NCI-H460 (cell line): ENCODE measurements at places on chromosomes 11 and 22. TPM values are rescaled to one million over a fixed set of nuclear protein-coding genes. Genes with fewer than 3 reads are reported as not detected.

DNA sequence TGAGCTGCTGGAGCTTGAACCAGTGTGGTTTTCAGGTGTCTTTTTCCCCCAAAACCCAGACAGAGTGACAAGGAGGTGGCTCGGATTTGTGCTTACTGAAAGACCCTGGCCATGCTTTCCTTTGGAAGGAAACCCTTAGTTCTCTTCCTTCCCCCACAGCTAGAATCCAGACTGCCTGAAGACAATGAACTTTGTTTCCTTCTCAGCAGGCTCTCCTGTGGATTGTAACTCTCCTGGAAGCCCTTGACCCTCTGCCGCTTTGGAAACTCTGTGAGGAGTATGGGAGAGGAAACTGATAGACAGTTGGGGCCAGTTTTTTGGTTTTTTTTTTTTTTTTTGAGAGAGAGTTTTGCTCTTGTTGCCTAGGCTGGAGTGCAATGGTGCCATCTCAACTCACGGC lies 62.1 kb upstream of the SESN3 start:
- no peak for DNase-seq

DNA sequence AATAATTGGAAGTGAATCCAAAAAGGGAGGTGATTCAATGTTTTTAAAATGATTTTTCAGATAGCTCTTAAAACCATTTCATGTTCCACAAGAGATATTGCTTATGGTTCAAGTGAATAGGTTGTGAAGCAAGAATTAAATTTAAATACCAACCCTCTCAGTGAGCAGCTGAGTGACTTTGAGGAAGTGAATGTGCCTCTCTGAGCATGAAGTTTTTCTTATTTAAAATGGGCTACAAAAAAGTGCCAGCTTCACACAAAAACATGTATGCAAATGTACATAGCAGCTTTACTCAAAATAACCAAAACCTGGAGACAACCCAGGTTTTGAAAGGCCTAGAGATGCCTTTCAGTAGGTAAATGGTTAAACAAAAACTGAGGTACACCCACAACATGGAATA lies 35.5 kb upstream of the GAB4 start:
- DNase-seq, result no peak

PANX3 gene
- not detected in 2 replicates for total RNA-seq

- no peak for DNase-seq
Measured at GRCh38 chr11:68214173-68215086, 1.3 kb upstream of the KMT5B start.

DNA sequence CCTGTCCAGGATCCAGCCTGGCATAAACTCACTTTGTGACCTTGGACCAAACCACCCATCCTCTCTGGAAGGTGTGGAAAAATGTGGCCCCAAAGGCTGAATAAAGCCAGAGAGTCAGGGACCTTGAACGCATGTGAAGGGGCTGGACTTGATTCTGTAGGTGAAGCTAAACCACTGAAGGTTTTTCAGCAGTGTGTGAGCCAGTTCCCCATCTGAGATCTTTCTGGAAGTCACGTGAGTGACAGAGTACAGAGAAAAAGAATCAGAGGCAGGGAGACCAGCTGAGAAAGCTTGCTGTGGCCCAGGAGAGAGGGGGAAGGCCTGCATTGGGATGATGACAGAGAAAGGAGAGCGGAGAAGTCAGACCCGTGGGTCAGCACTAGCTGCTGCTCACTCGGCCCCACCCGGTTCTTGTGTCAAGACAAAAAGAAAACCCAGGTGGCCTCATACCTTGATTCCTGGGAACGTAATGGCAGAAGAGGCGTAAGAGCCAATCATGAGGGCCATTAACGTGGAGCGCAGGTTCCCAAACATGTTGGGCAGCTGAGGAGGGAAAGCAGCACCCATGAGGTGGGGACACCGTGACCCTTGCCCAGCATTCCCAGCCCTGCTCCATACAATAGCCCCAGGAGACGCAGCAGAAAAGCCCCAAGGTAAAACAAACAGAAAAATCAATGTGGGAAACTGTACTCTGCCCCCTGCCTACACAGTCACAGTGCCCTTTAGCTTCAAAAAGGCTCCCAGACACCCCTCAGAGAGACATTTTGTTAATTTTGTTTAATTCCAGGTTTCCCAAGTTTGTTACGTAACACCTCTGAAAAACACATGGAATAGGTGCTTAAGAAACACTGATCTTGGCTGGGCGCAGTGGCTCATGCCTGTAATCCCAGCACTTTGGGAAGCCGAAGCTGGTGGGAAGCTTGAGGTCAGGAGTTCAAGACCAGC lies 17.9 kb downstream of the SLC43A1 start:
- no peak for DNase-seq

- DNase-seq, result no peak
Measured at GRCh38 chr11:105991888-105992287, 30.2 kb downstream of the MSANTD4 start.

DNA sequence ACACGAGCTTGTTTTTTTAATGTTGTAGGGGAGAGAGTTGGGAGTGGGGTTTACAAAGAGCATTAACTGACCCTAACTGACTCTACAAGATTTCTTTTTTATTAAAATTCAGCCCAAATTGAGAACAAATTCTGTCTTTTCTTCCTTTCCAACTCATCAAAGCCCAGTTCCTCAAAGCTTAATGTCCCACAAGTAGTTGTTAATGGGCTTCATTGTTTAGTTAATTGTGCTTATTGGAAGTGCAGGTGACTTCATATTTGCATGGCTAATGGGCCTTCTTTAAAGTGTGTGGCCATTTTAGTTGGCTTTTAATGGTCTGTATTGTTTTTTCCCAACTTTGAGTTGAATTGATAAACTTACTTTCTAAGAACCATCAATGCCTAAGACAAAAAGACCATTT lies 39.8 kb downstream of the MPPED2 start:
- DNase-seq, result no peak

DNA sequence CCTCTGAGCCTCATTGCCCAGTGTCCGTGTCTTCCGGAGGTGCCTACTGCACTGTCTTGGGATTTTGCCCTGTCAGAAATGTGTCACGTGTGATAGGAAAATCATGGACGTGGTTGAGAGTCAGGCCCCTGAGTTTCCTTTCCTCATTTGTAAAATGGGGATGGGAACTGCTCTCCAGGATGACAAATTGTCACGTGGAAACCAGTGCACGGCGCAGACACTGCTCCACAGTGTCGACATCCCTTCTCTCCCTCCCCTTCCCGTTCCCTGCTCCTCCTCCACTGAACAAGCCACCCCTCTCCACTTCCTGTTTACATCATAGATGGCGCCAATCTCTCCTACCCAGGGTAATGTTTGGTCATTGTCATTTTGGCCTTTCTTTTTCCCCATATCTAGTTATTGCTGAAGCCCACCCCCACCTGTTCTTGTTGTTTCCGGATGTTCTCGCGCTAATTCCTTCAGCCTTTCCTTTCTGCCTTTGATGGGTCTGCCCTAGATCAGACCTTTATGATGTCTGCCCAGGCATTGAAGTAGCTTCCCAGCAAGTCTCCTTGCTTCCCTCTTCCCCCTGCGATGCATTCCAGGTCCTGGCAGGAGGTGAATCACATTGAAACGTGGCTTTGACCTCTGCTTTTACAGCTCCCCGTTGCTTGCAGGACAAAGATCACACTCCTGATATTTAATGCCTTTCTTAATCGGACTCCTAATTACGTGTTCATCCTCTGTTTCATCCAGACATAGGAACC lies 91.8 kb downstream of the TBC1D22A start:
- no peak for DNase-seq

DNA sequence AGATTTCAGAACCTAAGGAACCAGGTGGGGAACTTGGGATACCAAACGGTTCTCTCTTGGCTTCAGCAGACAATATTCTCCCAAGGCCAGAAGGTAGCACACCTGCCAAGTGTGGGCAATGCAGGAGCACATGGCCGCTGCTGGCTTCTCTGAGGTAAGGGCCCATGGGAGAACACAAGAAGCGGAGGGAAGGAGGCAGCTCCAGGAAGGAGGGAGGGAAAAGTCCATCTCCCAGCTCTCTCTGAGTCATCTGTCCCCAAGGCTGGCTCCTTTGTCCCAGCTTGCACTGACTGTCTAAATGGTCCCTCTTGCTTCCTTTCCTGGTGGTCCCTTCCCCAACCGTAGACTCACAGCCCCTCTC lies 557.9 kb upstream of the CADM1 start:
- no peak for DNase-seq

C11orf86 gene
- not detected in 2 replicates for total RNA-seq

BARX2 gene
- total RNA-seq, result not detected in 2 replicates

MMP8 gene
- not detected in 2 replicates for total RNA-seq

DNA sequence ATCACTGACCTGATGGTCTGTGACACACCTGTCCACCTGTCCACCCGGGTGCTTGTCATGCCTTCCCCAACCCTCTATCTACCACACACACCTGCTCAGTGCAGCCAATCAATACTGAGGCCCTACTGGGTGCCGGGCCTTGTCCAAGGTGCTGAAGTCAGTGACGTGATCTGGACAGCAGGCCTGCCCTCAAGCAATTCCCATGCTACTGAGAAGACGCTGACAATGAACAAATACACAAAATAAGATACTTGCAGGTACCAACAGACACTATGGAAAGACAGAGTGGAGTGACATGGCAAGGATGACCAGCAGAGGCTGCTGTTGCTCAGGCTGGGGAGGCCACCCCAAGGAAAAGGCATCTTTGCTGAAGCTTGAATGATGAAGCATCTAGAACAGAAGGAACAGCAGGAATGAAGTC lies 21.2 kb downstream of the PLAAT3 start:
- peak; percentile 11 for DNase-seq

DNA sequence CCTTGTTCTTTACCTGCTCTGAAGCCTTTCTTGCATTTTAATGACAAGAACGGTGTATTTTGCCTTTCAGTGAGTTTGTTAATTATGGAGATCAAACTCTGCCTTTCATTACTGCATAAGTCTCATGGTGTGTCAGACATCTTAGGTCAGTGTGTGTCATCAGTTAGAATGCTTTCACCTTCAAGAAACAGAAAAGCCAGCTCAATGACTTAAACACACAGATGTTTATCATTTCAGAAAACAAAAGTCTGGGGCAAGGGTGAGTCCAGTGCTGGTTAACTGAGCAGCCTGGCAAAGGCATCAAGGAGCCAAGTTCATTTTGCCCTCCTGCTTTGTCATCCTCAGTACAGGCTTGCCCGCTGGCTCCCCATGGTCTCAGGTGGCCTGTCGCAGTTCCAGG lies 54.5 kb downstream of the PACS1 start:
- no peak for DNase-seq

UCP3 gene
- total RNA-seq, result 0.07 TPM in 1 of 2 replicates, not detected in the other

DNA sequence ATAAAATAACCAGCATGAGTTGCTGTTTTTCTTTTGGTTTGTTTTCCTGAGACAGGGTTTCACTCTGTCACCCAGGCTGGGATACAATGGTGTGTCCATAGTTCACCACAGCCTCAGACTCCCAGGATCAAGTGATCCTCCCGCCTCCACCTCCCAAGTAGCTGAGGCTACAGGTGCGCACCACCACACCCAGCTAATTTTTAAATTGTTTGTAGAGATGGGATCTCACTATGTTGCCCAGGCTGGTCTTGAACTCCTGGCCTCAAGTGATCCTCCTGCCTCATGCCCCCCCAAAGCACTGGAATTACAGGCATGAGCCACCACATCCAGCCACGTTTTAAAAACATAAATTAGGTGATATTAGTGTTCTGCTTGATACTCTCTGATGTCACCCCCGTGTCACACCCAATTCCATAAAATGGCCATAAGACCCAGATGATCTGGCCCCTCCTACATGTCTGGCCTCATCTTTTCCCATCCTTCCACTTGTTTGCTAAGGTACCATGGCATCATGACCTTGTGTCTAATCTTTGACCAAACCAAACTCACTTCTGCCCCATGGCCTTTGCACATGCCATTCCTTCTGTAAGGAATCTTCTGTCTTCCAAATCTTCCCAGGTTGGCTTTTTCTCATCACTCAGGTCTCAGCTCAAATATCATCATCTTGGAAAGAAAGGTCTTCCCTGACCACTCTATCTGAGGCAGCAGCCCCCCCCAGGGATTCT lies 6.3 kb downstream of the SIK3 start:
- no peak for DNase-seq

C1QTNF6 gene
- total RNA-seq, result 2.7 and 2.9 TPM in 2 replicates

STK33 gene
- 1.6 and 3.1 TPM in 2 replicates for total RNA-seq

DNA sequence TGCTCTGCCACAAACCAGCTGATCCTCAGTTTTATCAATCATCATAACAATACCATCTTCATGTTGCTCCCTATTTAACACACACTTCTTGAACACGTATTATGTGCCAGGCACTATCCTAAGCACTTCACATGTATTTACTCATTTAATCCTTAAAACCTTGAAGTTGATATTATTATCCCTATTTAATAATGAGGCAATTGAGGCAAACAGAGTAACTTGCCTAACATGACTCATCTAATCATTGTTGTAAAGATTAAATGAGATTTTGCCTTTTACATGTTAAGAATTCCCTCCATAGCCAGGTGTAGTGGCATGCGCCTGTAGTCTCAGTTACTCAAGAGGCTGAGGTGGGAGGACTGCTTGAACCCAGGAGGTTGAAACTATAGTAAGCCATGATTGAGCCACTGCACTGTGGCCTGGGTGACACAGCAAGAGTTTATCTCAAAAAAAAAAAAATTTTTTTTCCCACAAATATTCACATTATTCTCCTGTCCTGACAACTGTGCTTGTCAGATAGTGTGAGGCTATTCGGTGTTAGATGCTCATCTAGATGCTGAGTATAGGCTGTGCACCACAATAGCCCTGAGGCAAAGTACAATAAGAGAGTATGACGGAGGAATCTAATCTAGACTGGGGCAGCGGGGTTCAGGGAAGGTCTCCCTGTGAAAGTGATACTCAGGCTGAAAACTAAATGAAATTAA lies 13.4 kb downstream of the CKAP5 start:
- DNase-seq, result no peak

DNA sequence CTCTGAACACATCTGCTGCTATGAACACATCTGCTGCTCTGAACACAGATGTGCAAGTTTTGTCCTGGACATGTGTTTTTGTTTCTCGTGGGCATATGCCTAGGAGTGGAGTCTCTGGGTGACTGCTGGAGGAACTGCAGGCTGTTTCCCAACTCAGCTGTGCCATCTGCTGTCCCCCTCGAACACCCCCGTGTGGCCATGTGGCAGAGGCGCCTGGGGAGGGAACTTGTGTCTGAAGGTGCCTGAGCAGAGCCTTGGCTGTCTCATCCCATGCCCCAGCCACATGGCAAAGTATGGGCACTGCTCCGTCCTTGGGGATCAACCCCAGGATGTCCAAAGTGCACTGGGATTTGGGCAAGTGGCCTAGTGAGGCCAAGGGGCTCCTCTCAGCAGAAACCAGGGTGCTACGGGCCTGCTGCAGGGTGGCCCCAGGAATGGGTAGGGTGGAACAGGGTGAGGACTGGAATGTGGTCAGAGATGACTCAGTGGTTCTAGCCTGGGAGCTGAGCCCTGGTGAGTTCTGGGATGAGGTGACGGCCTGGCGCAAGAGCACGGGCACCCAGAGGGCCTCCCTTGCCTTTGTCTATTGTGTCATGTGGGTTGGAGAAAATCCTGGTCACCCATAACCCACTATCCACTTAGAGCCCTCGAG lies 14.7 kb downstream of the GATD1 start:
- DNase-seq, result peak; percentile 52

GRCh38 chr22:19638282-19639015 lies 75.9 kb upstream of the SEPTIN5 start:
- no peak for DNase-seq

DNA sequence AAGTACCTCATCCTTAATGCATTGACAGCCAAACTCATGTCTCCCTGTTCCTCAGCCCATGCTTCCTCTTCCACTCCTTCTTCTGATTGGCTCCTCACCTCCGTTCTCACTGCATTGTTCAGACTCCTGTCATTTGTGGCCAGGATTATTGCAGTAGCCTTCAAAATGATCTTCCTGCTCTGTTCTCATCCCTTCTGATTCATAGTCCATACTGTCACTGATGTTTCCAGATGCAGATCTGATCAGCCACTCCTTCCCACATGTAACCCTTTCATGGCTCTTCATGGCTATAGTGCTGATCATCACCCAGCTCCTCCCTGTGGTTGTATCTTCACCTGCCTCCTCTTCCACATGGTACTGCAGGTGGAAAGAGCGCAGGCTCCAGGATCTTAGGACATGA lies 71.7 kb downstream of the DEPDC5 start:
- DNase-seq, result no peak
